ENCODE measurements at places on chromosomes 7 and 10. TPM values are rescaled to one million over a fixed set of nuclear protein-coding genes. Genes with fewer than 3 reads are reported as not detected.

KCNH2 gene
- 0.12 TPM for total RNA-seq

UPF2 gene
- 9.4 TPM for total RNA-seq

GPR141 gene
- total RNA-seq = not detected

CALCR gene
- not detected for total RNA-seq

HHEX gene
- 0.51 TPM for total RNA-seq

CUZD1 gene
- not detected for total RNA-seq

DBNL gene
- 49.1 TPM for total RNA-seq

LBX1 gene
- under 0.01 TPM for total RNA-seq

RAPGEF5 gene
- 0.85 TPM for total RNA-seq

ANKRD22 gene
- not detected for total RNA-seq

OPN1SW gene
- not detected for total RNA-seq

DGKI gene
- total RNA-seq = 1.4 TPM

All from pericardium fibroblast (primary cell).